ENCODE measurements at places on chromosomes 4 and X.
A peak's percentile ranks its signal among the peaks of the same experiment; 100 is the strongest.

- DNase-seq: no peak
These were observed 95.0 kb downstream of the BANK1 start for GRCh38 chr4:101885574-101885973.

DNA sequence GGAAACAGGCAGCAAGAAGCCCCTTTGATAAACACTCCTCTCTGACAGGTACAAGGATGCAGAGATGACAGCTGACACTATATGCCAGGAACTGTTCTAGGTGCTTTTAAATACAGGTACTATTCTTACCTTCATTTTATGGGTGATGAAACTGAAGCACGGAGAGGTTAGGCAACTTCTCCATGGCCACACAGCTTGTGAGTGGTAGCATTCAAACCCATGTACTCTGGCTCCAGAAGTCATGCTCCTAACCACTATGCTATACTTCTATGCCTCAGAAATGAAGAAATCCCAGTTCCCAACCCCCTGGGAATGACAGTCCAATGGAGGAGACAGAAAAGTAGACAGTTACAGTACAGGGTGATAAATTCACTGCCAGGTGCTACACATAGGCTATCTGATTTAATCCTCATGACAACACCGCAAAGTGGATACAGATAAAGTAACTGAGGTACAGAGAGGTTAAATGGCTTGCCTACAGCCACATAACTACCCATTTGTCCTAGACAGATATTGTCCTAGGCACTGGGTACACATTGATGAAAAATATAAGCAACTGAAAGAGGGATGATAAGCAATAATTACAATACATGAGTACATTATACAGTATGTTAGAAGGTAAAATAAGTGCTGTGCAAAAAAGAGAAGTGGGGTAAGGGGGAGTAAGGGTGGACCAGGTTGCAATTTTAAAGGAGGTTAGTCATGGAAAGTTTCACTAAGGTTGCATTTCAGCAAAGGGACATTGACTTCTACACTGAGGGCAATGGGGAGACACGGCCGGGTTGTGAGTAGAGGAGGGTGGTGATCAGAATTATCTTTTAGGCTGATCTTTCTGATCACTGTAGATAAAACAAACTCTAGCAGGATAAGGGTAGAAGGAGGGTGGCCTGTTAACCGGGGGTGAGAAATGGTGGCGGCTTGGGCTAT lies 1.6 kb upstream of the F8 start:
- no peak for DNase-seq

- no peak for DNase-seq
These were observed 4.7 kb upstream of the GPR143 start for GRCh38 chrX:9770319-9770718.

DNA sequence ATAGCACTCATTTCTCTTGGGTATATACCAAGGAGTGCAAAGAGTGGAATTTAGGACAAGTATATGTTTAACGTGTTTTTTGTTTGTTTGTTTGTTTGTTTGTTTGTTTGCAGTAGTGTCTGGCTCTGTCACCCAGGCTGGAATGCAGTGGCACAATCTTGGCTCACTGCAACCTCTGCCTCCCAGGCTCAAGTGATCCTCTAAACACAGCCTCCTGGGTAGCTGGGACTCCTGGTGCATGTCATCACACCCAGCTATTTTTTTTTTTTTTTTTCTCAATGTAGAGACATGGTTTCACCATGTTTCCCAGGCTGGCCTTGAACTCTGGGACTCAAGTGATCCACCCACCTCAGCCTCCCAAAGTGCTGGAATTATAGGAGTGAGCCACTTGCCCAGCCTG lies 50.4 kb downstream of the SLC9A6 start:
- DNase-seq: no peak

DNA sequence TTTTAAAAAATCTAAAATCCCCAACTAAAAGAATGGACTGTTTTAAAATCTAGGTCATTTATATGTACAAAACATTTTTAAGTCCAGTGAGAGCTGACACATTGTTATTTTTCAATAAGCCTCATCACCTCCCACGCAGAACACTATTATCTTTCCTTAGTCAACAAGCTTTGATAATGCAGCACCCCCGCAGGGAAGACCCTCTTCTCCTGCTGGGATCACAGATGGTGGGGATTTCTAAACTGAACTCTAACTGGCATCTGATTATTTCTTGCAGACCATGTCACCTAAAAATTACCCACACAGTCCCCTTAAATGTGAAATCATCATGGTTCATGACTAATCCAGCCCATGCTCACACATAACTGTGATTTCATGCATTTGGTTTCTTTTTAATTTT lies 11.6 kb downstream of the SYTL4 start:
- no peak for DNase-seq

GRCh38 chr4:122946142-122946541 lies 23.7 kb upstream of the NUDT6 start:
- no peak for DNase-seq

DNA sequence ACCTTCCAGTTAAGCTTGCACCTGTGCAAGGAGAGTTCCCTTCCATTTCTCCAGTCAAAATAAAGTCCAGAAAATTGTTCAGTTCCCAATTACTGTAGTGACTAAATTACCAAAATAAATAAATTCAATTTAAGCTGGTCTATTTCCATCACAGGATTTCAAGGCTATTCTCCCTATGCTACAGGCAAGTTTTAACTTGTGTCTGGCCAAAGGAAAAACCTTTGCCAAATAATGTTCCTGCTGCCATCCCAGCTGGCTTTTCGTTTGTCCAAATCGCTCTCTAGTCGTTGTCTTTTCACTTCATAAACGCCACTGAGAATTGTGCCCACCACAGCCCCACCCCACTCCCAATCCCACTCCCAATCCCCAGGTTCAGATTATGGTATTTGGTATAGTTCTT lies 2.4 kb downstream of the KCTD8 start:
- DNase-seq: no peak

- DNase-seq: no peak
These were observed 43.2 kb downstream of the PGRMC2 start for GRCh38 chr4:128244379-128244778.

DNA sequence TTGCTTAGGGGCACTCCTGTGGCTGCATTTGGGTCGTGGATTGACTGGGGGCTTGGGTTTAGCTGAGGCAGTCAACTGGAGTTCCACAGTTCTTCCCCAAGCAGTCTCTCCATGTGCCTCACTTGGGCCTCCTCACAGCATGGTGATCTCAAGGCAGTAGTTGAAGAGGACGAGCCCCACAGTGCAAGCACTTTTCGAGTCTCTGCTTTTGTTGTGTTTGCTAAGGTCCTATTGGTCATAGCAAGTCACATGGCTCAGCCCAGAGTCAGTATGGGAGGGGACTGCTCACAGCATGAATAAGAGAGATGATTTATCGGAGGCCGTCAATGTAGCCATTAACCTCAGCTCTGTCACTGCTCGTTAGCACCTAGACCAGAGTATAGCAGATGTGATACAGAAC lies 29.7 kb downstream of the BMX start:
- DNase-seq: no peak

DNA sequence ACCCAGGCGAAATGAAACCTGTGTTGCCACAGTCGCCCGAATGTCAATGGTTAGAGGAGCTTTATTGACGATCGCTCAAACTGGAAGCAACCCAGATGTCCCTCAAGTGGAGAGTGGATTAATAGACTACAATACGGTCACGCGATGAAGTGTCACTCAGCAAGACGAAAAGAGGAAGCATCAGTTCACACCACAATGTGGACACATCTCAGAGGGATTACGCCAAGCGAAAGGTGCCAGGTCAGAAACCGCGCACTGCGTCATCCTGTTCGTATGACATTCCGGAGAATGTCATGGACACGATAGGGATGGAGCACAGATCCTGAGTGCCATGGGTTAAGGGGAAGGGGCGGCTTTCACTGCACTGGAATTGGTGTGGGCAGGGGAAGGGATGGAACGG lies 111.7 kb downstream of the HMX1 start:
- DNase-seq: no peak

DNA sequence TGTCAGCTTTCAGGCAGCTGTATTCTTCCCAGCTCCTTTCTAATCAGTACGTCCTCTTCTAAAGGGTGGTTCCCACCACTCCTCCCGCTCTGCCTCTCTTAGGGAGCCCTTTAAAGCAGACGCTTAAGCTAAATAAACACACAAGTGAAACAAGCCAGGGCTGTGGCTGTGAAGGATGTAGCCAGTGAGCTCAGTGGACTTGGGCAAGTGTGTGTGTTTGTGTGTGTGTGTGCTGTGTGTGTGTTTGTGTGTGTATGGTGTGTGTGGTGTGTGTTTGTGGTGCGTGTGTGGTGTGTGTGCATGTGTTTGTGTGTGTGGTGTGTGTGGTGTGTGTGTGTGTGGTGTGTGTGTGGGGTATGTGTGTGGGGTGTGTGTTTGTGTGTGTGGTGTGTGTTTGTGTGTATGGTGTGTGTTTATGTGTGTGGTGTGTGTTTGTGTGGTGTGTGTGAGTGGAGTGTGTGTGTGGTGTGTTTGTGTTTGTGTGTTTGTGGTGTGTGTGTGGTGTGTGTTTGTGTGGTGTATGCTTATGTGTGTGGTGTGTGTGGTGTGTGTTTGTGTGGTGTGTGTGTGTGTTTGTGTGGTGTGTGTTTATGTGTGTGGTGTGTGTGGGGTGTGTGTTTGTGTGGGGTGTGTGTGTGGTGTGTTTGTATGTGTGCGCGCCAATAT lies 283.3 kb downstream of the PTTG2 start:
- no peak for DNase-seq

DNA sequence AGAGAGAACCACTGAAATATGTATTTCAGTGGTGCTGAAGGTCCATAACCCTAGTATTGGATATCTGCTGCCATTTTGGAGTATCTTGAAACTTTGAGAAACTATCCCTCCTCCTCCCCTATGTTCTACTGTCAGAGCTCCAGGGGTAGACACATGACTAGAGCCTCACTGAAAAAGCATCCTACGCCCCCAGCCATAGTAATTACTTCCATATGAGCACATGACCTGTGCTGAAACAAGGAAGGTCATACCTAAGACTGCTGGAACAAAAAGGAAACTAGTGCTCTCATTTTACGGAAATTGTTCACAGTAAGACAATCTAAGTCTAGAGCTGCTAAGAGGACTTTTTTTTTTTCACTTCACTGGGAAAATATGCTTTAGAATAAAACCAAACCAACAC lies 42.0 kb upstream of the MAPK10 start:
- no peak for DNase-seq

- no peak for DNase-seq
These were observed 47.9 kb upstream of the PACRGL start for GRCh38 chr4:20652226-20652885.

- DNase-seq: peak; percentile 22
These were observed 8.0 kb downstream of the NR3C2 start for GRCh38 chr4:148434075-148434773.

GRCh38 chr4:149493492-149493891 lies 322.2 kb downstream of the IQCM start:
- no peak for DNase-seq

- no peak for DNase-seq
These were observed 145.4 kb upstream of the CPEB2 start for GRCh38 chr4:14856934-14857235.
